ENCODE measurements at places on chromosomes 16 and 17.

- no peak for DNase-seq
Observed at GRCh38 chr17:50303051-50303450, 28.8 kb downstream of the TMEM92 start.

- DNase-seq: no peak
Observed at GRCh38 chr16:425740-426114, 278 bp downstream of the RAB11FIP3 start.

DNA sequence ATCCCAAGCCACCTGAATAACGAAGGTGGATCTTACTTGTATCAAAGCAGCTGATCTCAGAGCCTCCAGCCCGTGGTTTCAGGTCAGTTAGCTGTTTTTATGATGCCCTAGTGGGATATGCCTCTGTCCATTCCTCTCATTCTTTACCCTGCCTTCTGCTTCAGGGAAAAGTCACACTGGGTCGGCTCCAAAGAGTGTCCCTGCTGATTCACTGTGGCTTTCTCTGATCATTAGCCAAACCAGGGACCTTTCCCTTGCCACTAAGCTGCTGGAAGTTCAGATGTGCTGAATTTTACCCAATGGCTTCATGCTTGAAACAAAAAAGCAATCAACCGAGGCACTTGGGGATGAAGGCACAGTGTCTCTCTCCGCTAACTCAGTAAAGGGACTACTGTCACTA lies 170.2 kb upstream of the SALL1 start:
- no peak for DNase-seq

DNA sequence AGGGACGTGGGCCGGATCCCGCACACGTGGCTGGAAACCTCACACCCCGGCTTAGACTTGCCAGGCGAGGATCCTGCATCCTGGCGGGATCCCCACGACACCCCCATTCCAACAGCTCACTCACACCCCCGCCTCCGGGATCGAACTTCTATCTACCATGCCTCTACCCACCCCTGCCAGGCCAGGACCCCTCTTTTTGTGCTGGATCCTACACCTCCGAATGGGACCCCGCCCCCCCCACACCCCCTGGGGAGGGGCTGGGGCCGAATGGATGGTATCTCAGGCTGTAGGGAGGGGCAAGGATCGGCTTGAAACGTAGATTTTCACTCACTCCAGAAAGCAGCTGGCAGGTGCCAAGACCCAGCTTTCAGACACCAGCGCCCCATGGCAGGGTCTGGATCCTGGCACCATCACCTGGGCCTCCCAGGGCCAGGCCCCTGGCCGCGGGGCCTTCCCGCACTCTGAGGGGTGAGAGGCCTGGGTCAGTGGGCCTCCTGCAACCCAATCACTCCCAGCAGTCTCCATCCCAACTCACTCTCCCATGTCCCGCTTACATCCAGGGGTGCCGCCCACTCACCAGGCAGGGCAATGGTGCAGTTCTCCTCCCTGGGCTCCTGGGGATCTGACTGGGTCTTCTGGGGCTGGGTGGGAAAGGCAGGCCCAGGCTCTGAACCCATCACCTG lies 6.7 kb downstream of the PRSS36 start:
- DNase-seq: no peak

GRCh38 chr16:78376452-78376851 lies 277.0 kb downstream of the WWOX start:
- DNase-seq: no peak
